ENCODE measurements at places on chromosomes 11 and 22.

DNA sequence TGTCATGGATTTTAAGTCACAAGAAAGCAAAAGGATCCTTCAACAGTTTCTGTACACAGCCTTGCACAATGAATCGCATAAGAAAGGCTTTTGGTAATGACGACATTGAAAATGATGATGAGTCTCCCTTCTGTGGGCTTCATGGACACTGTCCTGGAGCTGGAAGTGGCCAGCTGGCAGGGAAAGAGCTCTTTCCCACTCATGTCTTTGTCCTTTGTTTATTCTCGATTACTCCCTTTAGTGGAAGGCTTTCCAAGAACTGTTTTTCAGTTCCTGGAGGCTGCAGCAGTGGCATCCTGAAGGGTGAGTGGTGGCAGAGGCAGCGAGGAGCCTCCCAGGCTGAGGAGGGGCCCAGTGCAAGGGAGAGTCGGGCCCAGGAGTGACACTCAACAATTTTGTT lies 505.2 kb downstream of the NTM start:
- DNase-seq, result no peak

- no peak for DNase-seq
Observed at GRCh38 chr11:5367448-5368074, 16.1 kb upstream of the OR51M1 start.

GRCh38 chr11:60251485-60252212 lies 8.7 kb upstream of the MS4A4E start:
- DNase-seq, result peak; percentile 29

DNA sequence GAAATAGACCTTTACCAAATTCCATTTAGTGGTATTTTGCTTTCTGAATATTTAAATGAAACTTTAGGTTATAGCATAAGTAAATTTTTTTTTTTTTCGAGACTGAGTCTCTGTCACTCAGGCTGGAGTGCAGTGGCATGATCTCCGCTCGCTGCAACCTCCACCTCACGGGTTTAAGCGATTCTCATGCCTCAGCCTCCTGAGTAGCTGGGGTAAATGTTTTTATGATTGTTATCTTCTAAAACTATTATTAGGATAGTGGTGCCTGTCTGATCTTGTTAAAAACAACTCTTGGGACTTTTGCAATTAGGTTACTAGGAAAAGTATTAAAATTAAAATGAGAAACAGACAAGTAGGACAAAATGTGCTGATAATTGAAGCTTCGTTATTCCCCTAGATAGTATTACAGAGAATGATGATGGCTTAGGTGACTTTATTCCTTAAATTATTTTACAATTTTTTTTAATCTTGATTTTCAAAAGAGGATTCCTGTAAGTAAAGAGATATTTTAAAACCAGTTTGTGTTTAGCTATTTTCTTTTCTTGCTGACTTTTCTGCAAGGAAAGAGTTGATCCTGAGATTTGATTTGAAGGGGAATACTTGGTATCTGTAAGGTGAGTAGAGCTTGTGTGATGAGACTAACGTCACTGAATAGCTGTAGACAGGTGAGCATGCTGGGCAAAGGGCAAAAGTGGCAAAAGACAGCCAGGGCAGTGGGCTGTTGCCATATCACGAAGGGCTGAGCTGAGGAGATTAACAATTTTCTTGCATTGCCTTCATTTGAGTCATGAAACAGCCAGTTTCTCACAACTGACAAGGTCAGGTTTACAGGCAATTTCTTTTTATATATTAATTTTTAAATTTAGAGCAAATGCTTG lies 20.8 kb downstream of the CRKL start:
- no peak for DNase-seq

- DNase-seq, result no peak
Observed at GRCh38 chr11:11978792-11979487, 29.5 kb downstream of the DKK3 start.

DNA sequence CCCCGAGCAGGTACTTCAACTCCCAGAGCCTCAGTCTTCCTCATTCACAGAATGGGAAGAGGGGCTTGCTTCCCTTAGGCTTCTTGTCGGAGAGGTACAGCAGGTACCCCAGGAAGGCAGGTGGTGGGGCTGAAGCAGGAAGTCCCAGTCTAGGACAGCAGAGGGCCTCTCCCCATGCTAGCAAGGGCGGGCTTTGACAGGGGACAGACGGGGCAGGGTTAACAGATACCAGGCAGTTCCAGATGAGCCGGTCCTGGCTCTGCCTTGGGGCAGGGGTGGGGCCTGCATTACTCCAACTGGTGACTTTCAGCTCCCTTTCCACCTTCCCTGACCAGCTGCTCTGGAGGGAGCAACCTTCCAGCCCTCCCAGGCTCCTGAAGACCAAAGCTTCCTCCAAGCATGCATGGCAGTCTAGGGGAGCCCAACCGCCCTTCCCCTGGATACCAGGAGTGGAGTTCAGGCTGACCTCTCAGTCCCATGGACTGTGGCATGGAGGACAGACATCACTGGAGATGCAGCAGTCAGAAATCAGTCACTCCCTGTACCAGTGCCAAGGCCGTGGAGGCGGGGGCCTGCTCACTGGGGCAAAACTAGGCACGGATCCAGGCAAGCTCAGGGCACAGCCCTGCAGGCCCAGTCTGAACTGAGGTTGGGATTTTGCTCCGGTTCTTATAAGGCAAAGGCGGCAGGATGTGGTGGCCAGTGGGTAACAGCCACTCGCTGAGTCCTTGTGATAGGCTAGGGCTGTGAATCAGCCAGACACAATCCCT lies 60.5 kb downstream of the NAT10 start:
- DNase-seq, result peak; percentile 60

GRCh38 chr11:134038897-134039470 lies 29.9 kb upstream of the JAM3 start:
- no peak for DNase-seq
